Amniotic stem cell (primary cell): ENCODE measurements at places on chromosomes 7 and 10.

- no peak for DNase-seq
These were observed 35.1 kb downstream of the FOXK1 start for GRCh38 chr7:4716946-4717795.

- no peak for DNase-seq
These were observed 666 bp downstream of the HNRNPF start for GRCh38 chr10:43408331-43408709.

DNA sequence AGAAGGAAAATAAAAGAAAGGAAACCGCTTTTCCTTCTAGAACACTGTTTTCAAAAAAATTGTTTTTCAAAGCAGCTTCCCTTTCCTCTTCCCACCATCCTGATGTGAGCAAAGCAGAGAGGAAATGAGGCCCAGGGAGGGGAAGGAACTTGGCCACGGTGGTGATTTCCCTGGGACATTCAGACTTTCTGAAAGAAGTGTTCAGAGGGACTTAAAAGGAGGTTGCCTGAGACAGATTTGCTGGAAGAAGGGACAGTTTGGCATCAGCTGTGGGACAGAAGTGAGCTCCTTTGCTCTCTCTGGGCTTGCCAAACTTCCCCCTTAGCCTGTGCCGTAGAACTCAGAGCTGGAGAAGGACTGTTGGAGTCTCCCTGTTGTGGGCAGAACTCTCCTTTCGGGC, 30.3 kb downstream of the ADCYAP1R1 start:
- DNase-seq, result no peak

DNA sequence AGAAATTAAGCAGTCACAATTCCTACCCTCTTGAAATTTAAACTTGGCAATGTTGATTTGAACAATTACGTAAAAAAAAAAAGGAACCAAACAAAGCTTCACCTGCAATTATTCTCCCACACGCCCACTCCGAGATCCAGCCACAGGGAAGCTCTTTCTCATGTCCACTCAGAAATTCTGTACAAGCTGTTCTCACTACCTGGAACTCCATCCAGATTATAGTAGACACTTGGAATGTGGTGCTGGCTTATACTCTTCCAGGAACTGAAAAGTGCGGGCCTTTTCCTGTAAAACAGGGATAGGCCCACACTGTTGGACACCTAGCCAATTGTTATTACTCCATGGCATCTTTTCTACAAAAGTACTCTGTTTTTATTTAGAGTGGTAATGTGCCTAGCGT, 20.3 kb upstream of the TOMM7 start:
- DNase-seq, result no peak

DNA sequence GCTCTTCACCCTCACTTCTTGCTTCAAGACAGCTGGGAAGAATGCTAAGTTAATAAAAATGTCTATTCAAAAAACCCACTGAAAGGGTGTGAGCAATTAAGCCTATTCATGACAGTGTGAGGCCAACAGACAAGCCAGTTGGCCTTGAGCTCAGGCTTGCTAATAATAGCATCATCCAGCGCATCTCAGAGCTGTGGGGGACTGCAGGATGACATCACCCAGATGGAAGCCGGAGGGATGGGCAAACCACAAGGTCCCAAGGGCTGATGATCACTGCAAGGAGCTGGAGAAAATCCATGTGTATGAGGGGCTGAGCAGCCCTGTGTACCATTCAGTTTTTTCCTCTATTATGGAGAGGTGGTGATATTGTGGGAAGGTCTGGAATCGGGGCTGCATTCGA, 770.4 kb downstream of the TNS3 start:
- peak; percentile 71 for DNase-seq

- DNase-seq, result no peak
These were observed 80.6 kb downstream of the GLI3 start for GRCh38 chr7:42156291-42156865.

DNA sequence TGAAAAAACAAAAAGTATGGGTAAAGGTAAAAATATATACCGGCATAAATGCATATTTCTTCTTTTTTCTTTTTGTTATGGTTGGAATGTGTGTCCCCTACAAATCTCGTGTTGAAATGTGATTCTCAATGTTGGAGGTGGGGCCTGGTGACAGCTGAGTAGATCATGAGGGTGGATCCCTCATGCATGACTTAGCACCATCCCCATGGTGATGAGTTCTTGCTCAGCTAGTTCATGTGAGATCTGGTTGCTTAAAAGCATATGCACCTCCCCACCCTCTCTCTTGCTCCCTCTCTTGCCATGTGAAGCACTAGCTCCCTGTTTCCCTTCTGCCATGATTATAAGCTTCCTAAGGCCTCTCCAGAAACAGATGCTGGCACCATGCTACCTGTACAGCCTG, 93.3 kb downstream of the HYCC1 start:
- DNase-seq, result no peak

GRCh38 chr10:96850825-96851224, 18.7 kb downstream of the LCOR start:
- peak; percentile 83 for DNase-seq

DNA sequence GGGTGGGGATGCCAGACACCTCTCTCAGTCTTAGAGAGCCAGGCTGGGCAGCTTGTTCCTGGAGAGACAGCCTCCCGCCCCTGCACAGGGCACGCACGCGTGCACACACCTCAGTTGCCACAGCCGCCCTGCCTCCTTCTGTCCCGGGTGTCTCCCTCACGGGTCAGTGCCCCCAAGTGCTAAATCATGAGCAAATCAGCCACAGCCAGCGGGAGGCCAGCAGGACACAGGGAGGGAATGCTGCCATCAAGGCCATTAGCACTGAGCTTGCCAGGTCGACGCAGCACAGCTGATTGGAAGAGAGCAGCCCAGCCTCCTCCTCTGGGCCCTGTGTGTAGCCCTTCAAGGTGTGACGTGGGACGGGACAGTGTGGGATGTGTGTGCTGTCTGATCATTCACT, 130.4 kb downstream of the CDH23 start:
- no peak for DNase-seq

- no peak for DNase-seq
These were observed 293.1 kb upstream of the CACNA2D1 start for GRCh38 chr7:82736633-82737032.

GRCh38 chr7:145324081-145324480, 488.2 kb upstream of the TPK1 start:
- DNase-seq, result no peak

DNA sequence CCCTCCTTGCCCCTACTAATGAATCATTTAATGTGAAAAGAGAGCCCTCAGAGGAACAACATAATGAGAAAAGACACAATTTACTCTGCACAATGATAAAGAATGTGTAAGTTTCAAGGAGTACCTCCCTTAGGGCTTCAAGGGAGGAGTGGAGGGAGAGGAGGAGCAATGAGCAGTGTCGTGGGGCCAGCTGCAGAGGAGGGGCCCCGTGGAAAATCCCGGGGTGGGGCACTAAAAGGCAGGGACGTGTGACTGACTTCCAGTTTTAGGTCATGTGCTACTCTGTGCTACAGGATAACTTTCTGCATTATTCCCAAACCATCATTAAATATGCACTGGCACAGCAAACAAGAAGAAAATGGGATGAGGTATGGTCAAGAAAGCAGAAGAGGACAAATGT, 108.1 kb downstream of the ANLN start:
- DNase-seq, result no peak

GRCh38 chr7:1210979-1211608, 21.6 kb upstream of the UNCX start:
- DNase-seq, result no peak

DNA sequence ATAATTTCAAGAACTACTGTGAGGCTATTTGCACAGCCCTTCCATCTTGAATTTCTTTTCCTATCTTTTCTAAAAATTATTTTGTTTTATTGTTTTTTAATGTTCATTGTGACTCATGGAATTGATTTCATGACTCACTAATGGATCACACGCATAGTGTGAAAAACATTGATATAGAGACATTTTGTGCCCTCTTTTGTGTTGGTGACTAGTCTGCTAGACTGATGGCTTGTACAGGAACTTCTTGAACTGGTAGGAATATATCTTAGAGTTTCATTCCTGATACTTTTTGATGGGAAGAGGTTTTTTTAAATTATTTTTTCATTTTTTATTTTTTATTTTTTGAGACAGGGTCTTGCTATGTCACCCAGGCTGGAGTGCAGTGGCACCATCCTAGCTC, 12.6 kb upstream of the NOC3L start:
- DNase-seq, result no peak

GRCh38 chr10:33460505-33461294, 126.2 kb upstream of the NRP1 start:
- DNase-seq, result peak; percentile 51
